ENCODE measurements at places on chromosomes 3 and 15.
A peak's percentile ranks its signal among the peaks of the same experiment; 100 is the strongest.

GRCh38 chr3:113736548-113737089 is 9.4 kb downstream of the NAA50 start:
- DNase-seq, result no peak

DNA sequence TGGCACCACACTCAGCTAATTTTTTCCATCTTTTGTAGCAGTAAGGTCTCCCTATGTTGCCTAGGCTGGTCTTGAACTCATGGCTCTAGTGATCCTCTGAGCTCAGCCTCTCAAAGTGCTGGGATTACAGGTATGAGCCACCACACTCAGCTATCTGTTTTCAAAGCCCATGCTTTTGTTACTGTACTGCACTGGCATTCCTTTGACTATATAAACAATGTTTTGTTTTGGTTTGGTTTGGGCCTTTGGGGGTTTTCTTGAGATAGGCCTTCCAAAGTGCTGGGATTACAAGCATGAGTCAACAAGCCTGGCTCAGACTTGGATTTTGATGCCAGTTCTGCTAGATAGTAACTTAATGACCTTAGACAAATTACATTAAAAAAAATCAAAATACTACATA is 89.7 kb upstream of the GK5 start:
- no peak for DNase-seq

DNA sequence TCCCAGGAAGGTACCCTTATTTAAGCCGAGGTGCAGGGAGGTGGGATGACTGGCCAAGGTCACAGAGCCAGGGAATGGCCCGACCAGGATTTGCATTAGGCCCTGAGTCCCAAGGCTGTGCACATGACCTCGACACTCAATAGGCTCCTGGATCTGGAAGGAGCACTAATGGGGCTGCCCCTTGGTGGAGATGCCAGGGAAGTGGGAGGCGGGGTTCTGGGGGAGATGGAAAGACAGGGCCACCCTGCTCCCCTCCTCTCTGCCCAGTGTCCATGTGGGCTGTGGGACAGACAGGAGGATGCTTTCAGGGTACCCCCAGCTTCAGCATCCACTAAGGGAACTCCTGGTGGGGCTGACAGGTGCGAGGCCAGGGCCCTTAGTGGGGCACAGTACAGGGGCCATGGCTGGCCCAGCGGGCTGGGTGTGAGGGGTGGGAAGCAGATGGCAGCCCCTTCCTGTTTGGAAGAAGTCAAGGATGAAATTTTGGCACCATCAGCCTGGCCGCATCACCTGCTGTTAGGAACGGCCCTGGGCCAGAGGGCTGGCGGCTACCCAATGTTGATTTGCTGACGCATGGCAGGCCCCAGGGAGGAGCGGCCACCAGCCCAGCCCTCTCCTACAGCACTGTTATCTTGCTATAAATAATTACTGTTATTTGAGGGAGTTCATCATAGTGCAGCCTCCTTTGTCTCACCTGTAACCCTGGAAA is 37.3 kb downstream of the ATP2B2 start:
- no peak for DNase-seq

GRCh38 chr3:114329823-114330222 is 36.0 kb downstream of the TIGIT start:
- DNase-seq, result no peak

- no peak for DNase-seq
These were observed 13.2 kb upstream of the TMEM212 start for GRCh38 chr3:171829841-171830517.

GRCh38 chr3:132840201-132840700 is 118.0 kb upstream of the NPHP3 start:
- no peak for DNase-seq

DNA sequence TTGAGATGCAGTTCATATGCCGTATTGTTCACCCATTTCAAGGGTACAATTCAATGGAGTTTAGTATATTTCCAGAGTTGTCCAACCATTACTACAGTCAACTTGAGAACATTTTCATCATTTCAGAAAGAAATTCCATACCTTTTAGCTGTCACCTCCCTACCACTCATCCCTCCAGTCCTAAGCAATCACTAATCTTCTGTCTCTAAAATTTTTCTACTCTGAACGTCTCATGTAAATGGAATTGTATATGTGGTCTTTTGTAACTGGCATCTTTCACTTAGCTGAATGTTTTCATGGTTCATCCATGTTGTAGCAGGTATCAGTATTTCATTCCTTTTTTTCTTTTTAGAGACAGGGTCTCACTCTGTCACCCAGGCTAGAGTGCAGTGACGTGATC is 51.1 kb downstream of the CMTM7 start:
- DNase-seq, result no peak

- DNase-seq, result no peak
These were observed 48.4 kb downstream of the IDH2 start for GRCh38 chr15:90053685-90054466.

DNA sequence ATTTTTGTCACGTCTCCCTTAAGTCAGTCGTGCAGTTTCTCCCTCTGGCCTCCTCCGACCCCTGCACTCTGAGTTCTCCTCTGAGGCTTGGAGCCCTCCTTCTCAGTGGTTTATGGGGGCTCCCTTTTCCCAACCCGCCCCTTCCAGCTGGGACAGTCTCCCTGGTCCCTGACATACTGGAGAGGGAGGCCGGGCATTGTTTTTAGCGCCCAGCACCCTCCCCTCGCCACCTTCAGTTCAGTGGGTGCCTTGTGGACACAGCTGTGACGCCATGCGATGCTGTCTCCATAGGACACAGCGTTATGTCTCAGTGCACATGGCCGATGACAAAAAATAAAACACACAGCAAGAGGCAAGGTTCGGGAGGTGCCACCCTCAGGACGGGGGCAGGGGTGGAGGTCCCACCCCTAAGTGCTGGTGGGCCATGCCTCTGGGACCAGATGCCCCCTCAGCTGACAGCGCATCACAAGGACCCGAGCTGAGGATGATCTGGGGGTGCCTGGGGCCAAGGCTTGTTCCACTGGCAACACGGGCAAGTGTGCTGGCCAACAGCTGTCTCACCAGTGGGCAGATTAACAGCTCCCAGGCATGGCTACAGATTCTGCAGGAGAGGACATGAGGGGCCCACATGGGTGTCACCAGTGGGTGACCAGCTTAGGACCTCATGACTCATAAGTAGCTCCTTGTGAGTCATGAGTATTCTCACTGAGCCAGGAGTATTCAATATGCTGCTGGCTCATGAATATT is 81.6 kb downstream of the PLXNA1 start:
- no peak for DNase-seq

- no peak for DNase-seq
These were observed 26.2 kb downstream of the ATOSA start for GRCh38 chr15:52652984-52653383.

DNA sequence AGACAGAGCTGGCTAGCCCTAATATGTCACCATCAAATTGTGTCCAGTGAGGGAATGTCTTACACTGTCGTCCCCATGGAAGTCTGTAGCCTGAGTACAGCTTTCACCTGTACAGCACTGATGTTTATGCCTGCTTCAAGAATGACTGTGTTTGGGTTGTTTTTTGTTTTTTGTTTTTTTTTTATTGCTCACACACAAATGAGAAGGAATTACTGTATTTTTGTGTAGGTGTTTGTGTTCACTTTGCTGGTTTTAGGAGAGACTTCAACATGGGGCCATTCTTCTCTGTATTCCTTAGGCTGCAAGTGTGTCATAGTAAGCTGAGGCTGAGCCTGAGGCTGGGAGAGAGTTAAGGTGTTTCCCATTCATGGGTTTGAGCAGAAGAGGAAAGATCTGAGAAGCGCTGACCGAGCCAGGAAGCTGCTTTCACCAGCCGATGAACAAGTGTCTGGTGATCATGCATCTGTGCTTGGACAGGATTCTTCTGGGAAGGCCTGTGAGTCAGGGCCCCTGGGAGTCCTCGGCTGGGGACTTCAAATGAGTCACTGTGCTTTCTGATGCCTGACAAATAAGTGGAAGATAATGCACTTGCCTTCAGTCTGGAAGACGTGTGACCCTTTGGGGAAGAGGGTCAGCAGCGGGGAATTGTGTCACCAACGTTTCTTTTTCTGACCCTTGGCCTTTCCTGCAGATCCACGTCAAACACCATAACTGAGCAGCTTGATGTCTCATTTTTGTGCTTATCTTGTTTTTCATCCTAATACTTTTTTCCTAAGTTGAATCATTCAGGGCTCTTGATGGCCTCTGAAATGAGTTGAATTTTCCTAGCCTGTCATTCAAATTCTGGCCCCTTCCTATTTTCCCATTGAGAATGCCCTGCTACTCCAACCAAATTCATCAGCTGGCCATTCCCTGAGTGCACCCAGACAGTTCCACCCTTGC is 36.7 kb upstream of the ZBTB38 start:
- DNase-seq, result no peak

GRCh38 chr3:38038447-38038911 is 529 bp upstream of the DLEC1 start:
- DNase-seq, result no peak

GRCh38 chr15:92848852-92849598 is 51.1 kb upstream of the CHD2 start:
- peak; percentile 1 for DNase-seq

- DNase-seq, result no peak
These were observed 12.5 kb upstream of the CSPG4 start for GRCh38 chr15:75725006-75725718.

DNA sequence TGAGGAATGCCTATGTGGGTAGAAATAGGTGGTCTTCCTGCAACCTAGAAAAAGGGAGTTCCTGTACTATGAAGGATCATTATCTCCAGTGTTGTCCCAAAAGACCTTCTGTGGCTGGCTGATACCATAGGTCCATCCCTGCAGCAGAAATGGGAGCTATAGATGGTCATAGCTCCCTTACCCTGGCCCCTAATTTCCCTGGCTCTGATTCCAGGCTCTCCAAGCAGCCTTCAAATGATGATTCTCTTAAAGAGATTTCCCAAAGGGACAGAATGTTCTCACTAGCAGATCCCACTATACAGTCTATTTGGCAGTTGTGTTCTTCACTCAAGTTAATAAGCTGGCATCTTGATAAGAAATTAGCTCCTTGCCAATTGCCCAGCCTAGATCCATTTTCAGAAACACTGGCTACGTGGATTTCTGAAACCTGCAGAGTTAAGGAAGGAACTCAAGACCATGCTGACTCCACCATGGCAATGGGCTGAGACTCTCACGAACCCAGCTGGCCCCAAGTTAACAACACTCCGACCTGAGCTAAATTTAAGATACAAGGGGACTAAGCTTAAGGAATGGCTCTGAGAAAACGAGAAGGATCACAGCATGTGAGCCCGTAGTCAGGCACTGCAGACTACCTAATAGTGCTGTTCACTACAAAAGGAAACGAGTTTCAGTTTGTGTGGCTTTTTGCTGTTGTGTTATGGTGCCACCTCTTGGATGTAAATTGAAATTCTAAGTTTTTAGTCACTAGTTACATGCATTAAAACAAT is 11.4 kb downstream of the C15orf40 start:
- DNase-seq, result no peak

DNA sequence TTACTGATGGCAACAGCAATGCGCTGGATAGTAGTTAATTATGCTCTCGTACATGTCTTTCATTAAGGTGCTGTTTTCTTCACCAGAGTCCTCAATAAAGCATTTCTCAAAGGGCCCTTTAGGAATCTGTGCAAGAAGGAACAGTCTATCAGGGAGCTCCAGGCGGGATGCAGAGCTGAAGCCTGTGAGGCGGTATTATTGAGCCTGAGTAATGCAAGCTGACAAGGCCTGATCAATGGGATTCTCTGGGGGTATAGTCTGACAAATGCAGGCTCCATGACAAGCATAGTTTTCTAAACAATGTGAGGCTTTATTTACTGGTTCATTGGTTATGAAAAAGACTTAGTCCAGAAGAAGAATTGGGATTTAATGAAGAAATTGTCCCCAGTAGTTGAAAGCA is 530.9 kb upstream of the CBLB start:
- no peak for DNase-seq

GRCh38 chr15:78103406-78104118 is 11.2 kb downstream of the SH2D7 start:
- peak; percentile 27 for DNase-seq

DNA sequence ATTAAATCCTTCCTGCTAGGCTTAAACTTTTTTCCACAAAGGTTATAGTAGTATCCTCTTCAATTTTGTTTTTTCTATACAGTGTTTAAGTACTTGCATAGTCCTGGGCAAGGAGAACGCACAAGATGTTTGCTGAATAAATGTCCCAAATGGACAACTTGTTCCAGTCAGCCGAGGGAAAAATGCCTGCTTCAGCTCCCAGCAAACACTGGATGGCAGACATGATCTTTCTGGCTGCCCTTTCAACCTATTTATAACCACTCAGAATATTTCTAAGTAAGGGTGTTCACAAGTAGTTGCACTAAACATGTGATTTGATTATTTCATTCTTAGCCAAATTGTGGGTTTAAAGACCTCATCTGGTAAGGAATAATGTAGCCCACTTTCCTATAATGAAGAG is 29.8 kb downstream of the GNB4 start:
- no peak for DNase-seq

- no peak for DNase-seq
These were observed 18.9 kb downstream of the RGMA start for GRCh38 chr15:93070132-93070531.

DNA sequence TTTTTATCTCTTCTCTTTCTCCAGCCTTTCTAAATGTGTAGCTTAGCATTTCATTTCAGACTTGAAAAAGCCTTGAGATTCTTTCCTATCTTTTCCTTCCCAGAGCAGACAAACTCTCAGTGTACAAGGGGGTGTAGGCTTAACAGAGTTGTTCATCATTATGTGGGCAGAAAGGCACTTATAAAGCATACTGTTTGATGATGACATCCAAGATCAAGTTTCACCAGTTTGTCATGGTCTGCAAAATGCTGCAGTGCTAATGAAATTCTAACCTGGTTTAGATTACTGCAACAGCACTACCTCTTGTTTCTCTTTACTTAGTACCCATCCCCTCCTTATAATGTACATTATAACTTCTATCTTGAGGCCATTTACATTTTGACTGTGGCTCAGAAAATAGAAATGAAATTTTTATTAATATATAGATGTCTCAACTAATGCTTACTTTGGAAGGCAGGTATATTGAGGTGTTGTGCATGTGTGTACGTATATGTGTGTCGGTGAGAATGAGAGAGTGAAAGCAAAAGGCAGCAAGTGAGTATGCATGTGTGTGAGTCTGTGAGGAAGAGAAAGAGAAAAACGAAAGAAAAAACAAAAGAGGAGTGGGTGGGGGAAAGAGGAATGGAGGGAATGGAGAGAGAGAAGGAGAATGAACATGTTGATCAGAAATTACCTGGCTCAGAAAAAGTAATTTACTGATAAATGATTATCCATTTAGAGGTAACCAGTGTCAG is 1043.6 kb downstream of the TUSC7 start:
- DNase-seq, result no peak

- DNase-seq, result no peak
These were observed 44.8 kb downstream of the CCR3 start for GRCh38 chr3:46286947-46287565.

GRCh38 chr3:135918600-135918999 is 46.9 kb upstream of the PPP2R3A start:
- no peak for DNase-seq

DNA sequence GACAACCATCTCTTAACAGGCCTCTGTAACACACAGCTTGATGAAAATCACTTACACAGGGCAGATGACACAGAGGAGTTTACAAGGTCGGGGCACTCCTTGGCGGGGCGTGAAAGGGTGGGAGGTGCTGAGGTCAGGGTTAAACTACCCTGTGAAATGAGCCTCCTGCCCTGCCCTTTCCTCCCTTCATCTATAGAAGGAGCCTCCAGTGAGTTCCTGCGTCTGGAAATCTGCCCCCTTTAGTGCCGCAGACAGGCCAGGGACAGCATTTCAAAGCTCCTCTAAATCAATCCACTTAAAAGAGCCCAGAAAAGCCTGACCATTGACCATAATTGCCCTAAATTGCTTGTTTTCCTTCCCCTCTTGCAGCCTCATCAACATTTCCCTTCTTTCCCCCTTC is 1.9 kb downstream of the ROBO1 start:
- no peak for DNase-seq
